ENCODE measurements at places on chromosomes 3 and 15.

GRCh38 chr15:64746356-64746755 lies 29.0 kb downstream of the RBPMS2 start:
- DNase-seq, result no peak

GRCh38 chr3:61608711-61609110 lies 47.3 kb downstream of the PTPRG start:
- DNase-seq, result no peak

DNA sequence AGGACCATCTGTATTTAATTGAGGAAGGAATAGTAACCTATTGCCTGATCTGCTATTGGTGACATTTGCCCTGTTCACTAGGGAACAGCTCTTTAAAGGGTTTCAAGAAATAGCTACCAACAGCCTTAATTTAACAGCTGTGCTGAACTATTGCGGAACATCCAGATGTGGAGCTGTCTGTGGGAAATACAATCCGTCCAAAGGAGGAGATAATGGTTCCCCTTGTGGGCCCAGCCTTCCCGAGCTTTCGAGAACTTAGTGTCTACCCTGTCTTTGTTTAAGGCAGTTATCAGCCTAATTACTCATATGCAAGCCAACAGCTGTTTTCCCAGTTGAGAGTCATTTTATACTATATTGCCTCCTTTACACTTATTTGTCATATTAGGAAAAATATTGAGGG lies 398.6 kb downstream of the WDR72 start:
- no peak for DNase-seq

DNA sequence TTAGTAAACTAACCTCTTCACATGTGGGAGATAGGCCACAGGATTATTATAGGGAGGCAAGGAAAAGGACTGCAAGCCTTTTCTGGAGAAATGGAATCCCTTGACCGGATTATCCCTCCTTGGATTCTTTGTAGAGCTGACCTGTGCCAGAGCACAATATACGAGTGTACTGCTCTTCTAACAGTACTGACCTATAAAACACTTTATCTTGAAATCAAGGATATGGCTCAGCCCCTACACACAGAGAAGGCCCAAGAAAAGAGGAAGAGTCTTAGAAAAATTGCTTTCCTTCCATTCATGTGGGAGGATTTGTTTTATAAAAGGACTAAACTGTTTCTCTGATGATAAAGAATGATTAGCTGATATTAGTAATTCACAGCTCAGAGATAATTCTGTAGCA lies 42.2 kb downstream of the DMXL2 start:
- DNase-seq, result no peak

DNA sequence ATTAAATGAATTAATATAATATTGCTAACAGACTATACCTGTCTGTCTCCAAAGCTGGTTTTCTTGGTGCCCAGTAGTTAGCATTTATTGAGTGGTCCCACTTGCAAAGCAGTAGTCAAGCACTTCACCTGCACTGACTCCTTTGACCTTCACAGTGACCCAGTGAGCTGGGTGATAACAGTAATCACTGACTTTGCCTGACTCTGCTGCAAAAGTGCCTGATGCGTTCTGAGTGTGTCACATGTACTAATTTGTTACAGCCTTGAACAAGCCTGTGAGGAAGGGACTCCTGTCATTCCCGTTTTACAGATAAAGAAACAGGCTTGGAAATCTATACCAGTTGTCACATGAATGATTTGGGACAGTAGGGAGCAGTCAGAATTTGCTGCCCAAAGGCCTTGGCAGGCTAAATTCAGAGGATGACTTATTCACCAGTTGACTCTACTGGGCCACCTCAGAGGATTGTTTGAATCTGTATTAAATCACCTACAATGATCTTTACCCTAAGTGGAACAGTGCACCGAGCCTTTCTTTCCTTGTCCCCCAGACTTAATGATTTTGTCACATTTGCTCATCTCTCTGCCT lies 116.6 kb upstream of the PLXNA1 start:
- no peak for DNase-seq

DNA sequence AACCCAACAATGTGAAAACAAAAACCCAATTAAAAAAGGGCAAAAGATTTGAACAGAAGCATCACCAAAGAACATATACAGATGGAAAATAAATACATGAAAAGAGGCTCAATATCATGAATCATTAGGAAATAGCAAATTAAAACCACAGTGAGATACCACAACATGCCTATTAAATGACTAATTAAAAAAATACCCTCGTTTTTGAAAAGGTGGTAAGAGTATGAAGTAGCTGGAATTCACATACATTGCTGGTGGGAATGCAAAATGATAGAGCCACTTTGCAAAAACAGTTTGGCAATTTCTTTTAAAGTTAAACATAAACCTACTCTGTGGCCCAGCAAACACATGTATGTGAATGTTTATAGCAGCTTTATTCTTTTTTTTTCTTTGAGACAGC lies 75.8 kb downstream of the B3GNT5 start:
- DNase-seq, result no peak

DNA sequence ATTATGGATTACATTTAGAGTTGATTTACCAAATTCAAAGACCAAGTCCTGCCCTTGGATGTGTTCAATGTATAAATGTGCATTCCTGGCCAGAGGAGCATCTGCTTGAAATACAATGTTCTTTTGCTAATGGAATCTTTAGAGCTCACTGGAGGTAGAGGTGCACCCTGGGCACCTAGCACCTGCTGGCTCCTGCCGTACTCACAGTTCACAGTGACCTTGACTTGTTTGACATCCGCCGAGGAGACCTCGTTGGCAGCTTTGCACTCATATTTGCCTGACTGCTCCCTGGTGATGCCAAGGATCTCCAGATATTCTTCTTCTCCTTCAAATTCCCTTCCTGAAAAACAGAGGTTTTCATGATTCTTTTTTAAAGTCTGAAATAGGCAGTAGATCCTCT lies 229.0 kb downstream of the GAP43 start:
- DNase-seq, result no peak

DNA sequence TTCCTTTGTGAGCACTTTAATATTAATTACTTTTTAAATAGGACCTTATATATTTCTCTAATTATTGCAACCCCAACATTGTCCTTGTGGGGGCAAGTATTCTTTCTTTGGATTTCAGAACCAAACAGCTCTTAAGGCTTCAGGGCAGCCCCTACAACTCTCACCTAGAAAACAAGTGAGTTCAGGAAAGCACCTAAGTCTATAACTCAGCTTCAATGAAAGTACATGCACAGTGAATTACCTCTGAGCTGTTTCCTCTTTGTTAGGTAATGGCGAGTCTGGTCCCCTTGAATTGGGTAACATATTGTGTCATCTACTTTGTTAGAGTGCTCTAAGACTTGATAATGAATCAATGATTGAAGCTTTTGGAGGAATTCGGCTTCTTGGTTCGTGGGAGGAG lies 545.7 kb downstream of the NLGN1 start:
- DNase-seq, result no peak

- no peak for DNase-seq
These were observed 238.7 kb upstream of the P2RY1 start for GRCh38 chr3:152595975-152596821.
